Germinal center (tissue), 1 donor: ENCODE measurements at places on chromosomes 2 and 18.
A peak's percentile ranks its signal among the peaks of the same experiment; 100 is the strongest.

GRCh38 chr2:192194866-192195547 lies at the start of gene TMEFF2:
TMEFF2 (minus strand) TSS chr2:192194933; CDS start chr2:192194524, 409 bp downstream.
- peak; percentile 59 for DNase-seq

GRCh38 chr2:195984923-195985726 lies 83.5 kb downstream of the DNAH7 start:
- DNase-seq, result no peak

GRCh38 chr2:157837851-157838441 lies 38.2 kb downstream of the ACVR1 start:
- DNase-seq, result no peak

- no peak for DNase-seq
Measured at GRCh38 chr2:84894131-84894586, 11.3 kb upstream of the TMSB10 start.

DNA sequence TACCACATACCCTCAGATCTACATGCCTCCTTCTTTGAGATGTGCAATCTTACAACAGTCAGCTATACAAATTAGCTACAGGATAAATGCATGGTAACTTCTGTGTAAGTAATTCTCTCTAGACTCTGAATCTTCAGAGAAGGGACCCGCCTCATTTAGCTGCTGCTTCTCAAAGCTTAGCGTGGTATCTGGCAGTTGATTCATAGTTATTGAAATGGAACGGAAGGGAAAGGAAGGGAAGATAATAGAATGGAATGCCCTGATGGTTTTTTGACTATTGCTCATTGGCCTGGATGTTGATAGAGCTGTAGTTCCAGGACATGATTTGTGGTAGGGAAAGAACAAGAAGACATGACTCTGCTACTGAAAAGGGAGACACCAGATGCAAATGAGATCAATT lies 498.1 kb upstream of the CRIM1 start:
- DNase-seq, result no peak

DNA sequence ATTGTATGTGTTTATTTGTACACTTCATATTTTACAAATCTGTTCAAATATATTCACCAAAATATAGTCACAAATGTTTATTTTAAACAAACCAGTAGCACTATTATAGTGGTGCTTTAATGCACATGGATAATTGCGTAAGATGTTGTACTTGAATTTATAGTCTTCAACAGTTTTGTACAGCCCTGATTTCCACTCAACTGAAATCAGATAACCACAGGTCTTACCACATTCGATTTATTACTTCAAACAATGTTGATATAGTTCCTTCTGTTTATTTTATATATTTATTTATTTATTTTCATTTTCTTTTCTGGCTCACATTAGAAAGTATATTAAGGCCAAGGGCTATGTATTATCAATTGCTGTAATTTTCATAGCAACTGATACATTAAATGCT lies 99.4 kb upstream of the ZNF804A start:
- DNase-seq, result no peak
